SK-MEL-5 (cell line): ENCODE measurements at places on chromosomes 12 and 14. TPM values are rescaled to one million over a fixed set of nuclear protein-coding genes. Genes with fewer than 3 reads are reported as not detected.

The CATSPERB gene
- total RNA-seq: not detected in 2 replicates

The CELA1 gene
- not detected in 2 replicates for total RNA-seq

The IKBIP gene
- total RNA-seq: 59.5 and 69.0 TPM in 2 replicates

The LMNTD1 gene
- total RNA-seq: not detected in 2 replicates

The KICS2 gene
- 15.3 and 19.2 TPM in 2 replicates for total RNA-seq

The CACNA1C gene
- total RNA-seq: under 0.01 and 0.05 TPM in 2 replicates

The CD4 gene
- 0.05 TPM in 1 of 2 replicates, not detected in the other for total RNA-seq

The NCAPD2 gene
- total RNA-seq: 53.5 and 56.4 TPM in 2 replicates

The CNOT2 gene
- total RNA-seq: 70.4 and 84.6 TPM in 2 replicates

The TSPAN19 gene
- total RNA-seq: 0.48 and 0.69 TPM in 2 replicates

The ADAMTS20 gene
- total RNA-seq: 0.18 and 0.24 TPM in 2 replicates

The SLC4A8 gene
- 0.11 TPM in 1 of 2 replicates, not detected in the other for total RNA-seq

The POU6F1 gene
- 1.5 and 3.1 TPM in 2 replicates for total RNA-seq

The CIPC gene
- 50.9 and 53.3 TPM in 2 replicates for total RNA-seq

The TSPAN11 gene
- total RNA-seq: not detected in 2 replicates

The CLEC4A gene
- 0.27 and 0.40 TPM in 2 replicates for total RNA-seq

The FGF23 gene
- total RNA-seq: not detected in 2 replicates

The TUNAR gene
- 0.05 TPM in 1 of 2 replicates, not detected in the other for total RNA-seq

The FAM161B gene
- 0.75 and 1.1 TPM in 2 replicates for total RNA-seq

The OR6C1 gene
- not detected in 2 replicates for total RNA-seq

The CTSG gene
- not detected in 2 replicates for total RNA-seq

The LGR5 gene
- total RNA-seq: not detected in 2 replicates

The FAM181A gene
- not detected in 2 replicates for total RNA-seq

The FGD4 gene
- 30.5 and 32.3 TPM in 2 replicates for total RNA-seq

The CNTN1 gene
- 72.5 and 79.1 TPM in 2 replicates for total RNA-seq

The NAV3 gene
- 41.3 and 56.6 TPM in 2 replicates for total RNA-seq

The PROX2 gene
- total RNA-seq: not detected in 2 replicates

The CMKLR1 gene
- total RNA-seq: not detected in 2 replicates

The CCDC196 gene
- not detected in 2 replicates for total RNA-seq

The SERPINA1 gene
- 0.92 and 1.7 TPM in 2 replicates for total RNA-seq

The RASSF8 gene
- total RNA-seq: 47.9 and 60.7 TPM in 2 replicates

The PLEK2 gene
- 0.55 and 0.69 TPM in 2 replicates for total RNA-seq

The CCDC38 gene
- 0.16 TPM in 1 of 2 replicates, not detected in the other for total RNA-seq

The FAIM2 gene
- total RNA-seq: not detected in 2 replicates

The TGM1 gene
- 0.08 TPM in 1 of 2 replicates, not detected in the other for total RNA-seq

The ITGB7 gene
- 18.8 and 29.2 TPM in 2 replicates for total RNA-seq

The TRIM9 gene
- 7.7 and 8.7 TPM in 2 replicates for total RNA-seq
